ENCODE measurements at places on chromosomes 1 and 21. TPM values are rescaled to one million over a fixed set of nuclear protein-coding genes. Genes with fewer than 3 reads are reported as not detected.

Gene DTL
- 4.0 TPM for polyA plus RNA-seq

Gene CFAP107
- not detected for polyA plus RNA-seq

Gene C4BPA
- not detected for polyA plus RNA-seq

Gene NGF
- 6.7 TPM for polyA plus RNA-seq

Gene OR2T3
- not detected for polyA plus RNA-seq

Gene CLCA4
- polyA plus RNA-seq: not detected

Gene UTS2
- 0.06 TPM for polyA plus RNA-seq

Gene GBP4
- not detected for polyA plus RNA-seq

Gene OR10J1
- polyA plus RNA-seq: not detected

Gene ASPM
- polyA plus RNA-seq: 3.7 TPM

Gene DYNLT5
- polyA plus RNA-seq: 0.71 TPM

Gene CYP4A22
- not detected for polyA plus RNA-seq

Gene NBPF6
- not detected for polyA plus RNA-seq

Gene PALMD
- 0.37 TPM for polyA plus RNA-seq

Gene ALDH4A1
- 14.7 TPM for polyA plus RNA-seq

Gene PARS2
- 4.2 TPM for polyA plus RNA-seq

Gene ELAPOR1
- 0.88 TPM for polyA plus RNA-seq

Gene LCK
- not detected for polyA plus RNA-seq

Gene LEMD1
- not detected for polyA plus RNA-seq

Gene OR2L3
- polyA plus RNA-seq: not detected

Gene APOBEC4
- not detected for polyA plus RNA-seq

Gene CHRM3
- 0.02 TPM for polyA plus RNA-seq

Gene GPR153
- 6.1 TPM for polyA plus RNA-seq

Gene SPOCD1
- 78.8 TPM for polyA plus RNA-seq

Gene MYOG
- not detected for polyA plus RNA-seq

Gene BRDT
- polyA plus RNA-seq: not detected

Gene ANKRD45
- polyA plus RNA-seq: 0.17 TPM

Gene CD5L
- polyA plus RNA-seq: not detected

Gene HSPB7
- polyA plus RNA-seq: 5.5 TPM

Gene MNDA
- polyA plus RNA-seq: not detected

Gene TRAPPC10
- polyA plus RNA-seq: 26.8 TPM

Gene AIM2
- polyA plus RNA-seq: not detected

Gene LAPTM5
- 0.53 TPM for polyA plus RNA-seq
